ENCODE measurements at places on chromosomes 7 and 10.

DNA sequence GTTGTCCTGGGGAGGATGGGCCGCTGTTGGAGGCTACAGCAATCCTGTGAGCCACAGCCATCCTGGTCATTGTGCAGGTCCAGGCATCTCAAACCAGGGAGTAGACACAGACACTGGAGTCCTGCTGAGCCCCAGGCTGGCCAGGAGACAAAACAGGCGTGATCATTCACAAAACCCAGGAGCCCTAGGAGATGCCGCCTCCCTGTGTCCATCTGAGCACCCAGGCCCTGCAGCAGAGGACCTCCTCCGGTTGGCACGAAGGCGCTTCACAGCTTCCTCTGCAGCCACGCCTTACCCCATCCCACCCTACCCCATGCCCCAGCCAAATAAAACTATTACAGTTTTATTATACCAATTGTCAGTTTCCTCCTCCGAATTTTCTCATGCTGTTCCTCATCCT is 183.6 kb downstream of the PLXNA4 start:
- DNase-seq = no peak

- DNase-seq = no peak
These were observed 63.0 kb downstream of the ABRAXAS2 start for GRCh38 chr10:124864421-124865193.

DNA sequence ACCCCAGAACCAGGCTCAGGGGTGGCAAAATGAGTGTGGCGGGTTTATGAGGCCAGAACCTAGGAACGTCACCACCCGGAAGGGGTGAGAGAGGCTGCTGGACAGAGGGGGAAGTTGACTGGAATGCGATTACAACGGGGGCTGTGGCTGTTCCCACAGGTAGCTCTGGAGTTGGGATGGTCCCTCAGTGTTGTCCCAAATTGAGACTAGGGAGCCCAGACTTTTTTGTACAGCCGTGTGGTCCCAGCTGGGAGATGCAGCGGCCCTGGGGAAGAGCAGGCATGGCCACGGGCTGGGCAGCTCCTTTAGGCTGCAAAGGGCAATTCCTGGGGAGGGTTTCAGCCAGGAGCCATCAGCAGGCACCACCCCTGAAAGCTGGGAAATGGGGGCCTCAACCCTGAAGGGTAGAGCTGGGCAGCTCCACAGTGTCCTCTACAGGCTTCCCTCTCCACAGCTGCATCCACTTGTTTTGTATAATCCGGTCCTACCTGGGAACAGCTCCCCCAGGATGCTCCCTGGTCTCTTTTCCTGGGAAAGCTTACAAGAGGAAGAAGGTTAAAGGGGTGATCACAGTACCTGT is 11.0 kb upstream of the GDF10 start:
- no peak for DNase-seq

DNA sequence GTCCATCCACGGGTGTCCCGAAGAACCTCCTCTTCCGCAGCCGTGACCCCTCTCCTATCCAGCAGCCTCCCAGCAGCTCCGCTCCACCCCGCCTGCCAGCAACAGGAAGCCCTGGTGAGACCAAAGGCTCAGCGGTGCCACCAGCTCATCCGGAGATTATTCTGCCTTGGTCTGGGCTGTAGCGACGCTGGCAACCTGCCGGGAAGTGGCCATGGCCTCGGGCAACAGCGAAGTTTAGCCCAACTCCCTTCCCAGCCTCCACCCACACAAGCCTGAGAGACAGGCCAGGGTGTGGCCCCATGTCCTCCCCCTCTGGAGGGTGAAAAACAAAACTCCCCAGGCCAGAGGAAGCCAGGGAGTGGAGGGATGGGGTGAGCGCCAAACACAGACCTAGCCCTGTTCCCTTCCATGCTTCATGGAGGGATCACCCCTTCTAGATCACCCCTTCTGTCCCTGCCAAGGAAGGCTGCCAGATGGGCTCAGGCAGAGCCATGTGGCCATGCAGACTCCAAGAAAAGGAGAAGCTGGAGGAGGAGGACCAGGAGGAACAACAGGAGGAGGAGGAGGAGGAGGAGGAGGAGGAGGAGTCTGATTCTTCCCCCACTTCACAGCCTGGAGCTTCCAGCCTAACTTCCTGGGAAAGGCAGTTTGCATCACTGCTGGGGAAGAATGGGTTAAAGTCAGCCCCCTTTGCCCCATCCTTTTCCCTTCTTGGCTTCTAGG is 918 bp downstream of the CALHM2 start:
- DNase-seq = no peak

GRCh38 chr7:36372156-36372555 is 17.5 kb upstream of the ANLN start:
- DNase-seq = no peak

All from WERI-Rb-1 (cell line).